ENCODE measurements at places on chromosomes 3 and 15.

GRCh38 chr15:67021455-67021854 is 43.9 kb upstream of the SMAD3 start:
- no peak for DNase-seq

- DNase-seq = no peak
Measured at GRCh38 chr3:113377158-113377557, 64.1 kb downstream of the CFAP44 start.

DNA sequence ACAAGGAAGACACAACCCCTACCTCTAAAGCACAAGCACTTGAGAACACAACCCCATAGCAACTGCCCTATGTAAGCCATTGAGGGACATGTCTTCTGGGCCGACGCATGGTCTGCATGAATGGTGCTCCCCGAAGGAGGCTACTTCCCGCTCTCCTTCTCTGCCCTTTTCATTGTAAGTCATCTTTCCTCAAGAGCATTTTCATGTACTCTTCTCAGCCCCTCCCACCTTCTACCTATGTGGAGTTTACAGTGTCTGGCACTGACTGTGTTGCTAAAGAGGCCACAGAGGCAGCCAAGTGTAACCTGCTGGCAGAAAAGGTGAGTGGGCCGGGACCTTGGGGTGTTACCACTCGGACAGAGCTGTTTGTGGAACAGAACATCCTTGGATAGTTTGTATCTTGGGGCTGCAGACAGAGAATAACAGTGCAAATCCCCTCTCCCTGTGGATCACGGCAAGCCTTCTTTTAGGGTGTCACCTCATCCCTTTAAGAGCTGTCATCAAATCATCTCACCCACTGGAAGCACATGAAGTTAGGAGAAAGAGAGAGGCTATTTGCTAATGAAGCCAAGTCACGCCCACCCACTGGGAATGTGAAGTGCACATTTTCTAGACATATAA is 5.6 kb downstream of the AHSG start:
- DNase-seq = no peak

DNA sequence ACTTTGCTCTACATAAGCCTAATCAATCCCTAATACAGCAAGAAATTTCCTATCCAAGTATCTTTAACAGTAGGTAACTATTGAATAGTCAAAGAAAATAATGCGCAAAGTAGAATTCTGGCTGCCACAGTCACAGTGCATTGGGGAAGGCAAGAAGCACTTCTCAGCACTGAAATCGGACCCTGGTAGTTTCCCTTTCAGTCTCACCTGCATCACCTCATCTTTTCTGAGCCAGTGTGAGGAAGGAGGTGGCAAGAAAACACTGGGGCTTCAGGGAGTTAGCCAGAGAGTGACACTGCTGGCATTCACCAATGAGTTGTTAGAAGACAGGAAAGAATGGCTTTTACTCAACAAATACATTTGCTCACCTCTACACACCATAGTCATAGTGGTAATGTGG is 8.3 kb downstream of the TRIM42 start:
- no peak for DNase-seq

GRCh38 chr3:189756582-189757078 is 125.4 kb downstream of the TP63 start:
- no peak for DNase-seq

GRCh38 chr3:134883697-134884385 is 88.8 kb downstream of the EPHB1 start:
- no peak for DNase-seq

GRCh38 chr15:58497046-58497785 is 65.4 kb downstream of the LIPC start:
- no peak for DNase-seq

DNA sequence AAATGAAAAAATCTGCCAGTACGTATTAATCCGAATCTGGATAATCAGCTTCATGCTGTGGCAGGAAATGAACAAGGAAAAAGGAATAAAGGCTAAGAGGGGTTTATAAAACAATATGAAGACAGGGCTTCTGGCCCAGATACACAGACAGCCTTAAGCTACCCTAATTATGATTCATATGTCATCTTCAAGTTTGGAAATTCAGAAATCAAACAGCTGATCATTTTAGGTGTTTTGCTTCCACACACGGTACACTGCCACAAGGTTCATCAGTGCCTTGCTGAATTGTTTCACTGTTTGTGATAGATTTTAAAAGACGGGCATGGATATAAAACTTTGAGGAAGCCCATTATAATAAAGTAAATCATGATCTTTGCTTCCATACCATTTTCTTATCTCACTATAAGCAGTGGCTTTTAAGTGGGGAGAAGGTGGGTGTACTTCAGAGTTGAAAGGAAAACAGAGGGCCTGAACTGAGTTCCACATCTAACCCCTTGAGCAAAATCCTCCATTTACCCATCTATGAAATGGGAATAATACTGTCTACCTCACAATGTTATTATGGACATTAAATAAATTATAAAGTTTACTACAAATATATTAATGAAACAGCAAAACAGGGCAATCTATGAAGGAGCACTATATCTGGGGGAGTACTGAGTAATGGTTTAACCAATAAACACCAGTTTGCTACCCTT is 15.7 kb downstream of the GTPBP8 start:
- DNase-seq = no peak

- no peak for DNase-seq
Measured at GRCh38 chr3:155412904-155413303, 119.4 kb upstream of the STRIT1 start.

DNA sequence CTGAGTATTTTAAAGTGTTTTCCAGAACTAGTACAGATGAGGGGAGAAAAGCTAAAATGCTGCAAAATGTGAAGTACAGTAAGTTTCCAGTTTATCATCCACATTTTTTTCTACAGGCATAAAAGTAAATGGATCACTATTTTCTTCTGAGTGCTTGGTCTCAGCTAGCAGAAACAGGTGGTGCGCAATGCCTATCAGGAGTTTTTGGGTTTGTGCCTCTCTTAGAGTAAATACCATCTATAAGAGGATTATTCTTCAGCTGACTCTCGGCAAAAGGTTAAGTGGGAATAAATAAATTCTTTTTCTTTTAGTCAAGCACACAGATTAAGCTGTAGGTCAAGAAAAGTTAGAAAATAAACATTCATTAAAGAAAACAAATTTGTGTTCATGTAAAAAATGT is 1027.7 kb downstream of the PLOD2 start:
- no peak for DNase-seq

DNA sequence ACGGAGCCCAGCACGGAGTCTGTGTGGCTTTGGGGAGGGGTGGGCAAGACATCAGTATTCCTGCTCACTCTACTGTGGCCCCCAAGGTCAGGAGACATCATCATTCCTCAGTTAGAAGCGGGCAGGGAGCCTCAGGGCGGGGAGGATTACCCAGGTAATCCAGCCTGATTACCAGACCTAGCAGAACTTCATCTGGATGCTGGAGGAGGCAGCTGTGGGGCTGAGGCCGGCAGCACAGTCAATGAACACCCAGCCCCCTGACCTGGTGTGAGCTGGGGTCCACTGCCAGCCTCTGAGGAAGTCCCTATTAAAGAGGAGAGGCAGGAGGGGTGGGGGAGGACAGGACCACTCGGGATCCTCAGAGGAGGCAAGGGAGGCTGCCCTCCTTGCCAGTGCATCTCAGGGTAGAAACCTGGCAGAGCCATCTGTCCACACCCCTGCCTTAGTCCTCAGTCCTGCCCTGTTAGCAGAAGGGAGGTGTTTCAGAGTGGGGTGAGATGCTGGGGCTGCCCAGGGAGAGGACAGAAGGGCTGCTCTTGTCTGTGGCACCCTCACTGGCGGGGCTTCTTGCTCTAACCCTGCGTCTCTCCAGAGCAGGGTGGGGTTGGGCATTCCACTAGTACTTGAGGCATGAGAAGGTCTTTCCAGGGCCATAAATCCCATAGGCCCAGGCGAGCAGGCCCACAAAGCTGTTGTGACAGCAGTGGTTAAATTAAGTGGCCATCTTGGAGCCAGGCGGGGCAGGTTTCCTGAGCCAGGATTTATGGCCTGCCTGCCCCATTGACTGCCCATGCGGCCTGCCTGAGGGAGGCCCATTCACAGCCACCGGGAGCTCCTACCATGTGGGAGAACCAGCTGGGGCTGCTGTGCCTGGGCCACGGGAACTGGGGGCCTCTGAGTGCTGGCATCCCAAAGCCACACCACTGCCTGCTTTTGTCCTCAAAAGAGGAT is 82.1 kb downstream of the LINGO1 start:
- DNase-seq = no peak

DNA sequence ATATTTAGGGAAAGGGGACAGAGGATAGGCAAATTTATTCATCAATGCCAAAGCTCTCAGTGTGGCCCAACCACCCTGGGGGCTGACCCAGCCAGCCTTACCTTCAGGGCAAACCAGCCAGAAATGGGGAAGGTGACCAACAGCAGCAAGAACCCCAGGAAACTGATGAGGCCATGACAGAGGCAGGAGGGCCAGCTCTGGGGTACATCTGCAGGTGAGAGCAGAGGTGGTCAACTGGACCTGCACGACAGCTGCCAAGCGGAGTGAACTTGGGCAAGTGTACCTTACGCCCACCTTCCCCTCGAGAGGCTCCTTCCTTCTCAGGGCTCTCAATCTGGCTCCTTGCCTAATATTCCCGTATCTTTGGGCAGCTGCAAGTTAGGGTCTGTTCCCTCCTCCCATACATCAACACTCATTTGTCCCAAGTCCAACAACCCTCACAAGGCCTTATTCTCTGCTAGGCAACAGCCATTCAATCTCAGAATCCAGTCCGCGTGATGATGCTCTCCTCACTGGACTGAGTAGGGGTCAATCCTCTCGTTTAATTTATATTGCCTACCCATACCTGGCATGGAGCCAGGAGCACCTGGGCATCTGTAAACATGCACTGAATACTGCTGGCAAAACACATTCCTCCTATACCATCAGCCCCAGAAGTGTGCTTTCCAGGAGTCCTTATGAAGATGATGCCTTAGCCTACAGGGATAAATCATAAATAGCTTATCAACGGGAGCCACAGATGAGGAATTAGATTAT is 1.7 kb downstream of the STOML1 start:
- DNase-seq = no peak

DNA sequence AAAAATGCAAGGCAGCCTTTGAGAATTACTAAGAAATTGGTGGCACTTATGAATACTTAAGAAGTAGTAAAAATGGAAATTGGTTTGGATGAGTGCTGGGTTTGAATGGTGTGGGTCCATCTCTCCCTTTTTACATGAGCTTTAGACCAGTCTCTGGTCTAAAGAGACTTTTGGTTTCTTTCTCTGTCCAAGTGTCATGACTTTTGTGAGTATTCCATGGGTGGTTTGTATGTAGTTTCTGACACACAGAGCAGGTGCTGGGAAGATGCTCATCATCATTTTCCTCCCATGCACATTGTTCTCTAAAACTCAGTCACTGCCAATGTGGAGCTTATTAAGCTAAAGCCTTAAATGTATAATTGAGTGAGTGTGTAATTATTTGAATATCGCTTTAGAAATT is 63.5 kb downstream of the KAT2B start:
- DNase-seq = no peak

GRCh38 chr3:10272977-10273376 is 19.8 kb downstream of the GHRL start:
- DNase-seq = no peak

DNA sequence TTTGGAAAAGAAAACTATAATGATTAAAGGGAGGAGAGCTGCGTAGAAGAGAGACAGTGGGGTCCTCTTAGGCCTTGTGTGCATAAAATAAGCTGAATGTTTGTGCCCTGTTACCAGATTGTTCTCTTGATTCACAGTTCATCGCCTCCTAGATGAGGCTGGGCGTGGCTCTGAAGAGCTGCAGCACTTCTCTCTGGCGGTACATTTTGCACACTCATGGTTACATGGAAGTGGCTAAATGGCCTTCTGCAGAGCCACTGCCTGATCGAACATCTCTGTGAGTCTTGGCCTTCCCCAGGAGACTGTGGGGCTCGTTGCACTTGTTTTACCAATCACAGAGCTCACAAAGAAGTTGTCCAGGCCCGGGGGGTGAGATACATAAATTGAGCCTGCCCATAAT is 208.8 kb downstream of the GABRG3 start:
- DNase-seq = no peak

GRCh38 chr3:156290924-156291271 is 170.5 kb downstream of the KCNAB1 start:
- DNase-seq = no peak

GRCh38 chr15:88029696-88030095 is 226.8 kb downstream of the NTRK3 start:
- peak; percentile 18 for DNase-seq

GRCh38 chr15:48634893-48635292 is 10.6 kb downstream of the FBN1 start:
- DNase-seq = no peak

DNA sequence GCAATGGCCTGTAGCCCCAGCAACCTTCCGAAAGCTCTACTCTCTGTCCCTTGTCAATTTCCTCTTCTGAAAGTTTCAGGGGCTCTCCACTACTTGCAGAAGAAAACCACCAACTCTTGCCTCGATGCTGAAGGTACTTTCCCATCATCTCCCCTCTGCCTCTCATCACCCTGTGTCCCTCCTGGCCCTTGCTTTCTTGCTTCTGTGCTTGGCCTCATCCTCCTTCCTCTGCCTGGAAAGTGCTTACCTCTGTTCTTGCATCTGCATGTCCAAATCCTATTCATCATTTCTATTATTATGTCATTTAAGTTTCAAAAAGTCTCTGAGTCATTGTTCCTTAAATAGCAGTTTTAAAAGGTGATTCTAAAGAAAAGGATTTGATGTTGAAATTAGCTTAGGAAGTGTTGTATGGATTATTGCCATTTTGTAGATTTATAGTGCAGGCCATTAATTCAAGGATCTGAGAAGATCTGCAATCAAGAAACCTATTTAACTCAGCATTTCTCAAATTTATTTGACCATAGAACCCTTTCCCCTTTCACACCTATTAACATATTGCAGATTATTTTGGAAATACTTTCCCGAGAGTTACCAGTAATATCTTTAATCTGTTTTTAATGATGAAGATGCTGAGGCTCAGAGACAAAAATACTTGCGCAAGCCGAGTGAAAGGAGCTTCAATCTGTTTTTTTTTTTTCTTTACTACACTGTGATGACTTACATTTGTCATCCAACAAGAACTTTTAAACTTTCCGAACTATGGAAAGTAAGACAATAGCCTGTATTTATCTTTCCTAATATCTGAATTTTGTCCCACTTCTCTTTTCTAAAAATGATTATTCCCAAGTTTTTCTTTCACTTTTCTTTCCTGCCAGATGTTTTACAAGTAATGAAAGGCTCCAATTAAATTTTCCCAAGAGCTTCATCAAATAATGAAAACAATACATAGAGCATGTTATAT is 22.3 kb upstream of the CFAP161 start:
- no peak for DNase-seq

- no peak for DNase-seq
Measured at GRCh38 chr3:172098698-172099494, 59.5 kb downstream of the FNDC3B start.

- DNase-seq = no peak
Measured at GRCh38 chr15:68999091-68999490, 15.4 kb upstream of the NOX5 start.

GRCh38 chr3:172704001-172704400 is 6.9 kb downstream of the NCEH1 start:
- DNase-seq = no peak

GRCh38 chr15:59399465-59400102 is 26.9 kb upstream of the MYO1E start:
- DNase-seq = no peak

DNA sequence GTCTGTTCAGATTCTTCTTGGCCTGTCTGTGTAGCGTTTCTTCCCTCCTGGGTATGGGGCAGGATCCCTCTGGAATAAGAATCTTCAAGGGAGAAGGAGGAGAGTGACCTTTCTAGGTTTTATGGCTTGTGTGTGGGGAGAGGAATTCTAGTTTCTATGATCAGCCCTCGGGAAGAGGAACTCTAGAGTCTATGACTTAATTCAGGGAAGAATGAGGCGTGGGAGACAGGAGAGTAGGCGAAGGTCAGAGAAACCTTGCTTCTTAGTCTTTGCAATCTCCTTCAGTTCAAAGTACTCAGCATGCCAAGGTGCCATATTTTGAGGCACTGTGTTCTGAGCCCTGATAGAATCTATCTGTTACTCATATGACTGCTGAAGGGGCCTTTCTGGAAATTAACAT is 99.2 kb upstream of the C3orf80 start:
- DNase-seq = no peak
